Hippocampal formation (tissue), 2 donors: ENCODE measurements at places on chromosomes 16 and 17.

DNA sequence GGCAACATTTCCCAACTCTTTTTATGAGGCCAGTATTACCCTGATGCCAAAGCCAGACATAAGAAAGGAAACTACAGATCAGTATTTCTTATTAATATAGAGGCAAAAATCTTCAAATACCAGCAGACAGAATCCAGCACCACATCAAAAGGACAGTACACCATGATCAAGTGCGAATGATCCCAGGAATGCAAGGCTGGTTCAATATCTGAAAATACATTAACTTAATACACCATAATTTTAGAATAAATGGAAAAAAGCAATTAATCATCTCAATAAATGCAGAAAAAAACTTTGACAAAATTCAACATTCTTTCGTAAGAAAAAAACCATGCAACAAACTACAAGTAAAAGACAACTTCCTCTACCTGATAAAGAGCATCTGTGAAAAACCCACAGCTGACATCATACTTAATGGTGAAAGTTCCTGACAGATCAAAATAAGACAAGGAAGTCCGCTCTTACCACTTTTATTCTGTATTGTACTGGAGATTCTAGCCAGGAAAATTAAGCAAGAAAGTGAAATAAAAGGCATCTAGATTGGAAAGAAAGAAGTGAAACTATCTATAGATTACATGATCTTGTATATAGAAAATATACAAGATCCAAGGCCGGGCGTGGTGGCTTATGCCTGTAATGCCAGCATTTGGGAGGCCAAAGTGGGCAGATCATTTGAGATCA lies 26.4 kb upstream of the MAPK3 start:
- DNase-seq, result no peak

- no peak for DNase-seq
Measured at GRCh38 chr16:30958175-30959079, 873 bp downstream of the SETD1A start.

DNA sequence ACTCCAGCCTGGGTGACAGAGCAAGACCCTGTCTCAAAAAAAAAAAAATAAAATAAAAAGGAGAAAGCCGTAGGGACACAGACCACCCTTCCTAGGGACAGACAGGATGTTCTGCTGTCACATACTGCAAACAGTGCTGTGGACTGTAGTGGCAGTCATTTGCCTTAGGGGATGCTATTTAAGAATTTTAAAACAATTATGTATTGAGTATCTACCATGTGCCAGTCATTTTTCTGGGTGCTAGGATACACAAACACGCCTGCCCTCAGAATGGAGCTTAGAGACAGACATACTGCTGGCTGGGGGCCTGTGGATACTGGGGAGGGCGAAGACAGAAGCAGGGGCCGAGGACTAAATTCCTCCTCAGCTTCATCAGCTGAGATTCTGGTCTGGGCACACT lies 45.5 kb downstream of the MRC2 start:
- DNase-seq, result no peak

DNA sequence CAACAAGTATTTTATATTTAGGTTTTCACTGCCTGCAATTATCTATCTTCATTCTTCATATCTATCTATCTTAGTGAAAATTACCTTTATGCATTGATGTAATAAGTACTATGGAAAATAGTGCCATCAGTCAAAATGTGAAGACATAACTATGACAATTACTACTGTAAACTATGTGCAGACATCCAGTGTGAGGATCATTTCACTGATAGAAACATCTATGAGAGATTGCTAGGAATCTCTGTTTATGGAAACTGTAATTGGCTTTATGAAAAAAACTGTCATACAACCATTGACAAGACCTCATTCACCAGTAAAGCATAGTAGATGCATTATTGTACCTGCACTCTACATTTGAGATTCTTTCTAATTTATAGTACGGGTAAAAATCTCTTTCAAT lies 401.0 kb downstream of the PMP22 start:
- no peak for DNase-seq

DNA sequence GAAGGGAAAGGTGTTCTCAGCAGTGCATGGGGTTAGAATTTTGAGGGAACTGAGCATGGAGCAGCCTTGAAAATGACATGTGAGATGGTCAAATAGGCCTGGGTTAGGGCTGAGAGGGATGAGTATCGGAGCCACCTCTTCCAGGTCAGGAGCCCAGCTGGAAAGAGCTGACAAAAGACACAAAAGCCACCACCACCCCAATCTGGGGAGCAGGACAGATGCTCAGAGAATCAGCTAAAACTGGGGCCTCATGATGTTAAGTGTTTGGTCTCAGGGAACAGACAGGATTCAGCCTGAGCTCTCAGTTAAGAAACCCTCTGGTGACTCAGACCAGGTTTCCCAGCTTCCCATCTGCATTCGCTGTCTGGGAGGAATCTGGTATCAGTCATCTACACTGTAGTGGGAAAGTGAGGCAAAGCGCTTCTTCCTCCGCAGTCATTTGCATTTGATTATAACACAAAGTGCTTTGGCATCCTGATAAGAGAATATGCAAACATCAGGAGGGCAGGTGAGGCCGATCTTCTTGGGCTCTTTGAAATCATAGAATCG lies 2.6 kb downstream of the WNT9B start:
- no peak for DNase-seq

- no peak for DNase-seq
Measured at GRCh38 chr16:26598061-26598460, 468.7 kb upstream of the C16orf82 start.

DNA sequence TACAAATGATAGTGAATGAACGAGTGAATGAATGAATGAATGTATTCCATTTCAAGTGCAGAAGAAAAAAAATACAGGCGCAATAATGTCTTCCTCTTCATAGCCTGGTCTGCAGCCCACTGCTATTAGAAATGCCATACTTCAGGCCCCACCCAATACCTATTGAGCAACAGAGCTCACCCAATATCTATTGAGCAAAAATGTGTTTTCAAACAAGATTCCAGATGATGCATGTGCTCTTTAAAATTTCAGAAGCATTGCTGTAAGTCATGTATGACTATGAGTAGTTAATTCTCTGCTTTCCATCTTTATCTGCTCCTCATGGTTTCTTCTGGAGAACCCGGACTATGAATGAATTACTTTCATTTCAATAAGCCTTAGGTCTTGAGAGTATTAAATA lies 308.2 kb downstream of the XYLT1 start:
- no peak for DNase-seq

DNA sequence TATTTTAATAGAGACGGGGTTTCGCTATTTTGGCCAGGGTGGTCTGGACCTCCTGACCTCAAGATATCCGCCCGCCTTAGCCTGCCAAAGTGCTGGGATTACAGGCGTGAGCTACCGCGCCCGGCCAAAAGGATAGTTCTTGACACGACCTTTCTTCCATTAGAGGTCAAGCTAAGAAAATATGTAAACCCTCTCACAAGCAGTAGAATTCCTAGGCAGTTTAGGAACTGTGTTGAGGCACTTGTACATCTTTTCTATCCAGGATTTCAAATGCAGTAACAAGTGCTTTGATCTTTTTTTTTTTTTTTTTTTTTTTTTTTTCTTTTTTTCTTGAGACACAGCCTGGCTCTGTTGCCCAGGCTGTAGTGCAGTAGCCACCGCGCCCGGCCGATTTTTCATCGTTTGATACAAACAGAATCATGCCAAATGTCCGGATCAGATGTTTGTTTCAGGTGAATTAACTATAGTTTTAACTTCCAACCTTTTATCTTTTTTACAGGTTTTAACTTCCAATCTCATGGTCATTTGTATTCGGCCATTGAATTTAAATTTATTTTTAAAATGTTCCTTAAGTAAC lies 1.5 kb upstream of the ARL6IP1 start:
- DNase-seq, result no peak

DNA sequence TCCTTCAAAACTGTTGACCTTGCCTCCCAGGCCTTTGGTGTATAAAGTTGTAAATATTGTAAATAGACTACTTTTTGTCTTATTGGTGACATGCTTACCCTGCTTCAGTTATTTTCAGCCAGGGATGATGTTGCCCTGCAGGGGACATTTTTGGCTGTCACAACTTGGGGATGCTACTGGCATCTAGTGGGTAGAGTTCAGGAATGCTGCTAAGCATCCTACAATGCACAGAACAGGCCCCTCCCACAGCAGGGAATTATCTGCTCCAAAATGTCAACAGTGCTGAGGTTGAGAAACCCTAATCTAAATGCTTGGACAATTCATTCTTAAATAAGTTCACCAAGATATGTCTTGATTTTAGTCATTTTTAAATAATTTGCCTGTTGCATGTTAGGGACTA lies 459.8 kb downstream of the PMP22 start:
- no peak for DNase-seq

DNA sequence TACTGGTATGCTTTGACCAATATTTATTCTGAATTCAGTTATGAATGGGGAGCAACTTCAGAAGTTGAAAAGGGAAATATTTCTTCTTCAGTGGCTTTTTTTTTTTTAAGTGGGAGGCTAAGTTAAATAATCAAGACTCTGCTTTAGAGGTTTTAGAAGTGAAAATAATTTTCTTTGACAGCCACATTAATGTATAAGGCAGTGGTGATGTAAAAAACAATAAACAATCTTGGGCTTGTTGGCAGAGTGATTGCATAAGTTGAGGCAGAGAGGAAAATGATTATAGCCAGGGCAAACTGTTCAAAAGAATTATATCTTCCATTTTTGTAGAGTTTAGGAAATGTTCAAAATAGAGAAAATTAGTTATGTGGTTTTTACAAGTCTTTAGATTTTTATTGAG lies 5.4 kb upstream of the KRT12 start:
- DNase-seq, result no peak
